ENCODE measurements at places on chromosomes 7 and 10.
A peak's percentile ranks its signal among the peaks of the same experiment; 100 is the strongest.

DNA sequence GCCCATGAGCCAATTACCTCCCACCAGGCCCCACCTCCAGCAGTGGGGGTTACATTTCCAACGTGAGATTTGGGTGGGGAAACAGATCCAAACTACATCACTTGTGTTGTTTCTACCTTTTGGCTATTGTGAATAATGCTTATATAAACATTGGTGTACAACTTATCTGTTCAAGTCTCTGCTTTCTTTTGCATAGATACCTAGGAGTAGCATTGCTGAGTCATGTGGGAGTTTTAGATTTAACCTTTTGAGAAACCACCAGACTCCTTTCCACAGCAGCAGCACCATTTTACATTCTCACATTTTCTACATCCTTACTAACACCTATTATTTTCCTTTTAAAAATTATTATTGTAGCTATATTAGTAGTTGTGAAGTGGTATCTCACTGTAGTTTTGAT, 14.4 kb upstream of the FRA10AC1 start:
- no peak for DNase-seq

DNA sequence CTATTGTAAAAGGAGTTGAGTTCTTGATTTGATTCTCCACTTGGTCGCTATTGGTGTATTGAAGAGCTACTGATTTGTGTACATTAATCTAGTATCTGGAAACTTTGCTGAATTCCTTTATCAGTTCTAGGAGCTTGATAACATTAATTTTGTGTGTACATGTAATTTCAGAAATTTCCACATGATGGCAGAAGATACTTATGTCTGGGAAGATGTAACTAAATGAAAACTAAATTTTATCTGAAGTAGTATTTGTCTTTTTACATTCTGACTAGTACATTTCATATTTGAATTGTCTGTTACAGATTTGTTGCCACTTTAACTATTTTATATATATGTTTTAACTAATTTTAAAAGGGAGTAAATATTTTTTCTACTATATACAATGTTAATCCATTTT, 27.6 kb downstream of the SDHAF3 start:
- DNase-seq, result peak; percentile 51

DNA sequence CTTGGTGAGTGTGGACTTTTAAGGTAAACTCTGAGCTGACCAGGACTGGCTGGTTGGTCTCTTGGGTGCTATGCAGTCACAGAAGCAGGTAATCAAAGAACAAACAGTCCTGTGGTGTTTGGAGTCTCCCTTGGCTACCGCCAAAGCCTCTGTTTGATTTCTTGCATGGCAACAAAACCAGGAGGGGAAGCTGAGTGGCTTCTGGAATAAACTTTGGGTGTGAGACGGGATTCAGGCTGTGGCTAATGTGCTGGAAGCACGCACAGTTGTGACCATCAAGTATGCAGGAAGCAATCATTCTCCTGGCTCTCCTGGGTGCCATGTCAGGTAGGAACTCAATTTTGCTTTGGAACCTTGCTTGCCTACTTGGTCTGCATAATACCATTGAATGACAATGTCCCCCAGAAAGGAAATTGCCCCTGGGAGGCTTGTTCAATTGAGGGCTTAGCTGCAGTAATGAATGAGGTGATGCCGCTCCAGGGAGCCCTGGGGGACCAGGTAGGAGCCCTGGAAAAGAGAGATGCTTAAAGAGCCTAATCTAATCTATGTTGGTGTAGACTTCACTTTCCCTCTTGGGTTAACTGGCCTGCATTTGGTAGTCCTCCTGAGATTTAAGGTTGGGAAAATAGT, at the start of gene CDHR3:
Gene CDHR3 (plus strand): TSS at position 227 of the 630 bp plus-strand sequence. CDS start 55 bp downstream, at position 282.
- DNase-seq, result no peak

DNA sequence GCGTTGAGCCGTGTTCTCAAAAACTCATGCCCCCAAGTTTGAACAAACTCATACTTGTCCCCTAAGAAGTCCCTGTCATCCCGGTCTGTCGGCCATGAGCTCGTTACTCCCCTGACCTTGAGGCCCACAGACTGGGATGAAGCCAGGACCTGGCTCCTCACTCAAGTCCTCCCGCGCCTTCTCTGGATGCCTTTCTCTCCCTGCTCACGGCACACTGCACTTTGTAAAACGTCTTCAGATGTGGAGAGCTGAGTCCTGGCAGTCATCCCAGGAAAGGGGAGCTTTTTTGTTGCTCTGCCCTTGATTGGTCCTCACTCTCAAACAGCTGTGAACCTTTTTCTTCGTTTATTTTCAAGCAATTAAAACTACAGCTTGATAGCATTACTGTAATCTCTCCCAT, 110.8 kb downstream of the JAZF1 start:
- no peak for DNase-seq

GRCh38 chr7:107876916-107877315, 14.1 kb upstream of the DLD start:
- no peak for DNase-seq

DNA sequence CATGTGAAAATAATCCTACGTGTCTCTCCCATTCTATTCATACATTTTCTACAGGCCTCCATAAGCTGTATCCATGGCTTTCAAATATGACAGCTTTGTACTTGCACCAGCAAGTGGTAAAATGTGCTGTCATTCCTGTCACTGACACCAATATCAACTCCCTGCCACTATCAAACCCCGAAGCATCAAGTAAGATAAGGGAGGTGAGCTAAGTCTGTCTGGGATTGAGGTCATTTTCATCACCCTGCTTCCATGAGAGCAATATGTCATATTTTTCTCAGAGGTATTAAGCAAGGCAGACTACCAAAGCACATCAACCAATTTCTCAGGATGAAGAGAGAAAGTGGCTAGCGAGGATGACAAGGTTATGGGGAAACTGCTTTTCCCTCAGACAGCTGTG, 11.1 kb downstream of the GPR22 start:
- DNase-seq, result no peak

DNA sequence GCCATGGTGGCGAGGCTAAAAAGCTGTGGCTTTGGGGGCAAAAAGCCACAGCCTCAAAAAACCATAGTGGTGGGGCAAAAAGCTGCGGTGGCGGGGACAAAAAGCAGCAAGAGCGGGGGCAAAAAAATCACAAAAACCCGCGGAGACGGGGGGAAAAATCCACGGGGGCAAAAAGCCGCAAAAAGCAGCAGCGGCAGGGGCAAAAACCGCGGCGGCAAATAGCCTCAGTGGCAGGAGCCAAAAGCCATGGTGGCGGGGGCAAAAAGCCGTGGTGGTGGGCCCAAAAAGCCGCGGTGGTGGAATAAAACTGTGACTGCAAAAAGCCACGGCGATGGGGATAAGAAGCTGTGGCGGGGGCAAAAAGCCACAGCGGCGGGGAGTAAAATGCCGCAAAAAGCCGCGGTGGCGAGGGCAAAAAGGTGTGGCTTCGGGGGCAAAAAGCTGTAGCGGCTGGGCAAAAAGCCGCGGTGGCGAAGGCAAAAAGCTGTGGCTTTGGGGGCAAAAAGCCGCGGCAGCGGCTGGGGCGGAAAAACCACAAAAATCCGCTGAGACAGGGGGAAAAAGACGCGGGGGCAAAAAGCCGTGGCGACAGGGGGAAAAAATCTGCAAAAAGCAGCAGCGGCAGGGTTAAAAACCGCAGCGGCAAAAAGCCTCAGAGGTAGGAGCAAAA, 526.6 kb downstream of the ZNF33B start:
- DNase-seq, result no peak

DNA sequence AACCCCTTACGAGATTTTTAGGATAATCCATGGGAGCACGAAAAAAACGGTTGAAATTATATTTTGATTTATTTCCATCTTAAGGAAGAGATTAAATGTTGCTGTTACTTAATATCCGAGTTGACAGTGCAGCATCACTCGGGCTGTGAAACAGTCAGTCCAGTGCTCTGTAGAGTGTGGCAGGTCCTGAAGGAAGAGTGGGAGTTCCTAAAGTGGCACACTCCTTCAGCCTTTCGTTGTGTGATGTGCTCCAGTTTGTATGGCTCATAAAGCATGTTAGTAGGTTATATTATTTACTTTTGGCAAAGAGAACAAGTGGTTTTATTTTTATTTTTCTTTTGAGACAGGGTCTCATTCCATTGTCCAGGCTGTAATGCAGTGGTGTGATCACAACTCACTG, 358.3 kb downstream of the AUTS2 start:
- no peak for DNase-seq

GRCh38 chr7:2202901-2203765, 29.6 kb downstream of the MAD1L1 start:
- DNase-seq, result no peak

- no peak for DNase-seq
Measured at GRCh38 chr10:60806921-60807320, 28.6 kb downstream of the CDK1 start.

DNA sequence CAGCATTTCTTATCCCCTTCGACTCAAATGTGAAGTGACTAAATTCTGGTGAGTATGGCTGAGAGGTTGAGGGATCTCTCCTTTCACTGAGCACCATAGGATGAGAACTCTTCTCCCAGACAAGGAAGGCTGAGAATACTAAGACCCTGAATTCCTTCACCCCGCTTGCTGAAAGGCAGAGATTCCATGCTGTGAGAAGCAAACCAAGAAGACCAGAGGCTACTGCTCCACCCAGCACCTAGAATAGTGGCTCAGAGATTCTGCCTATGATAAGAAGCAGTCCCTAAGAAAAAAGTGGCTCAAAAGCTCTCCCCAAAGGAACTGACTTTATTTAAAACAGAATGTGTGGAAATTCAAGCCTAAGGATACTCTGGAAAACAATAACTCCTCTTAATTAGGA, 26.7 kb upstream of the WNT2 start:
- no peak for DNase-seq

DNA sequence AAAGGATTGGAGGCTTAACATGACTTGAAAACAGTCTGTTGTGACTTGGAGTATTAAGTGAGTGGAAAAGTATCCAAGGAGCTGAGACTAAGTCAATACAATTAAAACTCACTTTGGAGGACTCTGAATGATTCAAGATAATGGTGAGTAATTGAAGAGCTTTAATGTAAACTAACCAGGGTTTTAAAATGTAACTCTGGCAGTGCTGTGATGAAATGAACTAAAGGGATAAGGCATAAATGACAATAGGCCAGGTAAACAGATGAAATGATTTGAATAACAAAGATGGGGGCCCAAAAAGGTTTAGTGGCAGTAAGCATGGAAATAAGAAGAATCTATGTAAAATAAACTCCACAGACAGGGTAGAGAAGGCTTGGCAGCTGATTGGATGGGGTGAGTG, 316.5 kb upstream of the CACNA2D1 start:
- no peak for DNase-seq

GRCh38 chr10:73644767-73645166, 3.5 kb upstream of the MYOZ1 start:
- DNase-seq, result peak; percentile 13

DNA sequence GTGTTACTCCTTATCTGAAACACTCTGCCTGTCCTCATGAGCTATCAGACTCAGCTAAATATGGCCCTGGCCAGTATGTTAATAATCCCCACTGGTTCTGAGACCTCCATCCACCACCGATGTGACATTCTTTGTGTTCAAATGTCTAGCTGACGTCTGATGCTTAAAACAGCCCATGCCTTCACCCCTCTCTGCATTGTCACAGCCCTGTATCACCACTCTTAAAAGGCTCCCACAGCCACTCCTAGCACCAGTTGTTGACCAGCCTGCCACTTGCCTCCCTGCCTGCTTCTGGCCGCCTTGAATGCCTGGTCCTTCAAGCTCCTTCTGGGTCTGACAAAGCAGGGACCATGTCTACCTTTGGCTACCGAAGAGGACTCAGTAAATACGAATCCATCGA, at the start of gene LMOD2:
Gene LMOD2 (plus strand): TSS at position 253 of the 400 bp plus-strand sequence. CDS start 98 bp downstream, at position 351.
- no peak for DNase-seq

DNA sequence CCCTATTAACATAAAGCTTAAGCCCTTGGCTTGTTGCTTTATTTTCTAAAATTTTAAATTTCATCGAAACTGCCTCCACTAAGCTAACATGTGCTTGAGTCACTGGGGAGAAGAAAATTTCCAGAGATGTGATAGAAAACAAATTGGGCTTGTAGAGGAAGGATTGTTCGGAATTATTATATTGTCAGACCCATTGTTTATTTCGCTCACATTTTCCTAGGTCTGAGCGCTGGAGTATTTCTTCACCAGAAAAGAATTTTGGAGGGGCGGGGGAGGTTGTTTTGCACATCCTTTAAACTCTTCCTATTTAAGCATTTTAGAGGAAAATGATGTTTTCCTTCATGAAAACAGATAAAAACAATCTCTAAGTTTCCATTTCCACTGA, 29.1 kb downstream of the CELF2 start:
- DNase-seq, result no peak

- DNase-seq, result no peak
Measured at GRCh38 chr7:45712057-45712689, 138.0 kb downstream of the ADCY1 start.

GRCh38 chr7:134505856-134506255, 21.5 kb upstream of the AKR1B10 start:
- DNase-seq, result no peak

GRCh38 chr7:83827036-83827435, 178.1 kb upstream of the SEMA3E start:
- no peak for DNase-seq

DNA sequence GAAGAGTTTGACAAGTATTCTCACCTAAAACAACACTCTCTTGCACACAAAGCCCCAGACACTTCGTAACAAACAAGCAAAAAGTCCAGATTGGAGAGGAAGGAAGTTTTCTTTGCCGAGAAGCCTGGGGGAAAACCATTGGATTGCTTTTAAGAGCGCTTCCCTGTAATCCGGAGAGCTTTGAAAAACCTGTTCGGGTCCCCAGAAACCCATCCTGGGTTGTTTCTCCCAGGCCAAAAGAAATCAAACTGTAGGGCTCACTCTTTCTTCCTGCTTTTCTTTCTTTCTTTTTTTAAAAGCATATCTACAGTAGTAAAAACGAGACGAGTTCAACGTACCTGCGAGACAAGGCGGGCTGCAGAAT, 655 bp downstream of the SP8 start:
- no peak for DNase-seq

DNA sequence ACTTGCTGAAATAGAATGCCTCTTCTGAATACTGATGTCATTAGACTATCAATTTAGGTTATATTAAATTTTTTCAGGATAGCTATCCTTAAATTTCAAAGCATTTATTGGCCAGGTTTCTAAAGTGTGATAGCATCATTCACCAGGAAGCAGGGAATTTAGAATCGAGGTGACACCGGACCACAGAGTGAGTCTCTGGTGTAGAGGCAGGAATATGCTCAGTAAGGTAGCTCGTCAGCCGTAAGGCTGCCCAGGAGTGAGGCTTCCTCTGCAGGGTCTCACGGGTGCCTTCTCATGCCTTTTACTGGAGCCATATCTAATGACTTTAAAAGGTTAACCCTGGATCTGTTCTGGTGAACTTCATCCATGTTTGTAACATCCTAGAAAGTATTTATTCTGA, 170.8 kb upstream of the KLF14 start:
- no peak for DNase-seq

- DNase-seq, result no peak
Measured at GRCh38 chr10:114291516-114291915, 52.5 kb downstream of the VWA2 start.

GRCh38 chr10:132675031-132675740, 110.8 kb downstream of the NKX6-2 start:
- DNase-seq, result no peak

DNA sequence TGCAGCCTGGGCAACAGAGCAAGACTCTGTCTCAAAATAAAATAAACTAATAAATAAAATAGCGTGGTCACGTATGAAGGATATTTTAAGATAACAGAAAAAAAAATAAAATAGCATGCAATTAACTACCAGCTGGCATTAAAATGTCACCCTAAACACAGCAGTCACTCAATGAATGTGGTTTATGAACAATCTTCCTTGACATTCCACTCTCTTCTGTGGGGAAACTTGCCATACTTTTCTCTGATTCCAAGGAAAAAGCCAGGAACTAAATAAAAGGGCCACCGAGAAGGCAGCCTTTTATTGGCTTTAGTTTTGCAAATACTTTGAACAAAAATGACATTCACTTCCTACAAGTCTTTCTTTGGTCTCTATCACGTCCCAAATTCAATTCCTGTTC, 266.6 kb downstream of the PARD3 start:
- DNase-seq, result no peak

Data from suppressor macrophage treated with lipopolysaccharide for 4 hours (primary cell).